Hepatocyte (in vitro differentiated cells): ENCODE measurements at places on chromosomes 16 and 17.

DNA sequence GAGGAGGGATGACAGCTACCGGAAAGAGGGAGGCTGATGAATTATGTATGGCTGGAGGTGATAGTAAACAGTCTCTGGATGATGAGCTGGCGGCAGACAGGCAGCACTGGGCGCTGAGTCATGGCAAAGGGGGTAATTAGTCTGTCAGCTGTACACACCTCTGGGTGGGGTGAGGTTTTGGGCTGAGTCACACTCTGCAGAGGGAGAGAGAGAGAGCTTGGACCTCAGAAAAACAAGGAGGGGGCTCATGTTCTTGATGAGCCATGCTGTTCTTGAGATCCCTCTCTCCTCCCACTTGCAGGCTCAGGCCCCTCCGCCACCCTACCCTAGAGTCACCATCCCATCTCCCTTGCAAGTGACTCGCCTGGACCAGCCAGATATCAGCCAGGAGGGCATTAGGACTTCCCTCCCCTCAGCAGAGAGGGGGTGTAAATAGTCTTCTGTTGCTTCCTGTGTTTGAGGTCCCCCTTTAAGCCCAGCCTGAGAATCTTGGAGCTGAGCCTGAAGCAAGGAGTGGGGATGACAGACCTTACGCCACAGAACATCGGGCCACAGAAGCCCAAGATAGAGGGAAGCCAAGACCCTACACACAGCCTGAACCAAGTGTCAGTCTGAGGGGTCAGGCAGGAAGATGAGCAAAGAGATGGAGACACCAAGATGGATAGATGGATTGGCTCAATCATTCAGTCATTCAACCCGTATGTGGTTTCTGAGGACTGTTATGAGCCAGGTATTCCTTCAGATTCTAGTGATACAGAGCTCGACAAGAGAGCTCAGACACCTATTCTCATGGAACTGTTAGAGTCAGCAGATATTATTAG is 383.2 kb upstream of the CCL2 start:
- DNase-seq, result peak; percentile 66

DNA sequence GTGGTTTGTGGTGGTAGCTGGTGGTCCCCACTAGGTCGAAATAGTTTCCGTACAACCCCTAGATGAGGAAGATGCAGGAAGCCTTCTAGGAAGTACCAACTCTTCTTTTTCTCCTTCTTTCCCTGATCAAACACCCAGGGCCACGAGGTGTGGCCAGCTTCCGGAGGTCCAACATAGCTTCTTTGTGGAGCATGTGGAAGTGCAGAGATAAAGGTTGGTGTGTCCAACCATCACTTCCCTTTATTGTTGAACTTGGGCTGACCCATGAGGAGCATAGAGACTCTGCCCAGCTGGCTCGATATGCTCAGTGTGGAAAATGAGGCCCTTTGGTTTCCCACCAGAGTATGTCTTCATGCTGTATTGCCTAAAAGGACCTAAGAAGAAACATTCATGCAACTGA is 6.3 kb upstream of the RGS9 start:
- DNase-seq, result no peak

DNA sequence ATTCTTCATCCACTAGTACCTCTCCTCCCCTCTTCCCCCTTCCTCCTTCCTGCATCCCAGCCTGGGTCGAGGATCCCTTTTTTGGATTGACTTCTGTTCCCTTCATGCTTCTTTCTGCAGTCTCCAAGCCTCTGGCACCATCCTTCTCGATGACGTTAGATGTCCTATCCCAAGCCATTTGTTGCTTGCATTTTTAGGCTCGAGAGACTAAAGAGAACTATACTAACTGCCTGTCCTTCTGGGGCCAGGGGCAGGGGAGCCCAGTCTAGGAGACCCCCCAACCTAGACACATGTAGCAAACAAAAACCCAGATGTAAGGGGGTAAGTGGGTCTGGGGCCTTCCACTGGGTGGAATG is 23.9 kb downstream of the UNK start:
- DNase-seq, result no peak

- DNase-seq, result no peak
Measured at GRCh38 chr17:68384941-68385340, 72.4 kb downstream of the WIPI1 start.

DNA sequence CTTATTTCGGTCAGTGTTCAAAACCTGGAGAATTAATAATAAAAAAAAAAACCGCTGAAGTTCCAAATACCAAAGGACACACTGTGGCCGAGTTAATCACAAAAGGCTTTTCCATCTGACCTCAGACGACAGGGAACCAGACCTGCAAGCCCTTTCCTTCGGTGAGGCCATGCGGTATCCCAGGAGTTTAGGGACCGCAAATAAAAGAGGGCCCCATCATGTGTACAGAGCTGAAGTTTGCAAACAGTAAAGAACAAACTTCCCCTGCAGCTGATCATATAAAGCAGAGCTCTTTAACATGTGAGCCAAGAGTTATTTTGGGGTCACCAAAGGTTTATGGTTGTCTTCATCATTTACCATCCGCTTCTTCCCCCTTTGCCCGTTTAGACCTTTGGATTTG is 33.0 kb upstream of the FOXJ1 start:
- no peak for DNase-seq
